ENCODE measurements at places on chromosomes 6 and 20.

DNA sequence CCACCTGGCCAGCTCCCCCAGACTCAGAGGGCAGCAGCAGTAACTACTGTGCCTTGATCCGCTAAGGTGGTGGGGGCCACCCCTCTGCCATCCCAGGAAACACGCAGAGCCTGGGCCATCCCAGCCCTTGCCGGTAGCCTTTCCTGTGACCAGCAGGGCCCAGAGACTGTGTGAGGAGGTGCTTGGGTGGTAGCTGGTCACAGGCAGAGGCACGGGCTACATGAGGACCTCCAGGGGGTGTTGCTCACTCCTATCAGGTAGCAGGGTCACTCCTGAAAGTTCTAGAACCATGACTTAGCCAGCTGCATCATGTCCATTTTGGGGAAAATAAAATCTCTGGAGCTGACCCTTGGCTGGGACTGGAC is 22.8 kb downstream of the PCMTD2 start:
- no peaks in the 10 kb centered on the region for H3K27me3 ChIP-seq
- H3K4me3 ChIP-seq = no peak overlapping the region
- H3K27ac ChIP-seq = no peak overlapping the region
- peaks cover 12% of the 10 kb centered on the region for H3K36me3 ChIP-seq
- H3K4me1 ChIP-seq = no peaks in the 10 kb centered on the region

DNA sequence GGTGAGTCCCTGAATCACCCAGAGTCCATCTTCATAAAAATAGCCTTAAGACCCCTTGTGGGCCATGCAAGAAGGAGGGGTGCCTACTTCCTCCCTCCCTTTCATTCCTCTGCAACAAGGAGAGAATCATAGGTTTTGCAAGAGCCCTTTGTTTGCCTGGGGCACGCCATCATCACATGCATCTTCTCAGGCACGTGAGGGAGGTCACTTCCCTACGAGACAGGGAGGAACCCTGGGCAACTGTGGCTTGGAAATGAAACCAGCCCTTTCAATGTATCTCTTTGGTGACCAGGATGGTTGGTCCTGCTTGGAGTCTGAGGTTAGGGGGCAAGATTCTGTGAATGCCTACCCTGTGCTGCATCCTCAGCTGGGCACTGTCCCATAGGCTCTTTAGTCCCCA is 194.8 kb downstream of the MAFB start:
- H3K4me1 ChIP-seq = peaks cover 62% of the 10 kb centered on the region
- H3K27ac ChIP-seq = peak overlapping the region; percentile 72
- DNase-seq = peak; percentile 51
- H3K4me3 ChIP-seq = peak overlapping the region; percentile 47

DNA sequence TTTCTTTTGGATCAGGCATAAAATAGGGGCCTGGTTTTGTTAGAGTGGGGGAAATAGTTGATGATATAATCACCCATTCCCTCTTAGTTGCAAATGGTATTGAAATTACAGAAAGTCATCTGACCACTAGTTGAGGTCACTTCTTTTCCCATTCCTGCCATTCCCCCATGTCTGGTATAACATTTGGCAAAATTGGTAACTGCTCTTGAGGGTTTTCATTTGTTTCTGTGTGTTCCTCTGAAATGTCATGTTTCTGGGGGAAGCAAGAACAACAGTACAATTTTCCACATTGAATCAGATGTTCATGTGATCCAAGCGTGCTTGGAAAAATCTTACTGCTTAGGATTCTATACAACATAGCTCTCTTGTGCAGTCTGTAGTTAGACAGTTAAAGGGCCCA is 7.3 kb downstream of the AIG1 start:
- peaks cover 13% of the 10 kb centered on the region for H3K36me3 ChIP-seq
- peaks cover 21% of the 10 kb centered on the region for H3K4me1 ChIP-seq
- no peak for DNase-seq
- H3K4me3 ChIP-seq = no peak overlapping the region

DNA sequence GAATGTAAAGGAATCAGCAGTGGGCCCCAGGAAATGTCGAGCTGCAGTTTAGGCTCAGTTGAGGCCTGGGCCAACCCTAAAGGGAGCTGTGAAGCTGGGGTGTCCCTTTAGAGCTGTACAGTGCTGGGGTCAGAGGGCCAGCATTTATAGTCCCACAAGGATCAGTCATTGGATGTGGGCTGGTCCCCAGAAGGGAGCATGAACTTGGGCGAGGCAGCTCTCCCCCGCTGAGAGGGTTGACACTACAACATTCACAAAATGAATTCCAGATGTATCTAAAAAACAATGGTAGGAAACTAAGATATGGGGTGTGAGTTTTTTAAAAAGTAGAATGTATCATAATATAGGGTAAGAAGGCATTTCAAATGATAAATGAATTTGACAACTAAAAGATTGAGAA is 29.7 kb upstream of the TMX4 start:
- H3K27me3 ChIP-seq = no peaks in the 10 kb centered on the region
- H3K27ac ChIP-seq = no peak overlapping the region
- no peak overlapping the region for H3K4me3 ChIP-seq
- no peak for DNase-seq
- H3K36me3 ChIP-seq = no peaks in the 10 kb centered on the region
- H3K4me1 ChIP-seq = no peaks in the 10 kb centered on the region

- no peaks in the 10 kb centered on the region for H3K36me3 ChIP-seq
- H3K4me1 ChIP-seq = no peaks in the 10 kb centered on the region
- no peaks in the 10 kb centered on the region for H3K27me3 ChIP-seq
- DNase-seq = no peak
- H3K4me3 ChIP-seq = no peak overlapping the region
These were observed 32.4 kb upstream of the SNX9 start for GRCh38 chr6:157790548-157791160.
